Fibroblast of gingiva (primary cell): ENCODE measurements at places on chromosomes 12 and 14.

DNA sequence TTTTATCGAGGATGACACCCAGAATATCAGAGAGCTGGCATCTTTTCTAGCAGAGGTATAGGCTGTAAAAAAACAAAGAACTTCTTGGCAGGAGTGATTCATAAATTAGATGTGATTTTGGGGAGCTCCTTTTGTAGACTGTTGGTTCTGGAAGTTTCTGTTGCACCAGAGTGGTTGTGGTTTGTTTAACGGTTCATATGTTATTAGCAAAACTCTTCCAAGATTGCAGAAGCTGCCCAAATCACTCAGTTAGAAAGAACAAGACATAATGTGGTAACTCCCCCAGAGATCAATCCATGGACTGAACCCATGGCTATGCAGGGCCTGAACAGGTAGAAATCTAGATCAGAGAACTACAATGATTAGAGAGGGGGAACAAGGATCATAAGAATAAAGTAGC lies 6.7 kb upstream of the RNASE10 start:
- no peak for DNase-seq

DNA sequence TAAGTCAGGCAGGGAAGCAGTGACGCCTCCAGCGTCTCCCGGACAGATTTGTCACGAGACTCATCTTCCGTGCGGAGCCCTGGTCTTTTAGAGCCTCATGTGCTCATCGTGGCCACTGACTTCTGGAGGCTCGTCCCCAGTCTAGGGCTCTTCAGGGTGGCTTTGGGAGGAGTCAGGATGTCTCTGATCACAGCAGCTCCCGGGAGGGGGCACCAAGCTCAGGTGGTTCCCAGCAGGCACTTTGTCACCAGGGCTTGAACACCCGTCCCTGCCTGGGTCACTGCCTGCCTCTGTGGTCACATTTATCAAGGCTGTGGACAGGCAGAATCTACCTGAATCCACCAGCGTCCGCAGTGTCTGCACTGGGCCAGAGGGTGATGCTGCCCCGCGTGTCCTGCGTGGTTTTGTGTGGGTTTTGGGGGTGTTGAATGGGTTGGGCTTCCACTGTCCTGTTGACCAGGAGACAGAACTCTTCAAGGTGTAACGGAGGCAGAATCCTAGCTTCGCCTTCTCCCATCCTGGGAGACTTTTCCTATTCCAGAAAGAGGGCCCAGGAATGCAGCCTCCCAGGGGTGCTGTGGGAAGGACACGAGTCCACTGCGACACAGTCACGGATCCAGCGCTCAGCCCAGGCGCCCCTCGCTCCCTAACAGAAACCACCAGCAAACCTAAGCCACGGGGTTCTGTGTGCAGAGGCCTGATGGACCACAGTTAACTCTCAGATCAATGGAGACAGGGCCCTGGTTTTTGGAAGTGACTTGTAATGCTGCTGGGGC lies 132.3 kb downstream of the ADGRD1 start:
- DNase-seq = no peak

DNA sequence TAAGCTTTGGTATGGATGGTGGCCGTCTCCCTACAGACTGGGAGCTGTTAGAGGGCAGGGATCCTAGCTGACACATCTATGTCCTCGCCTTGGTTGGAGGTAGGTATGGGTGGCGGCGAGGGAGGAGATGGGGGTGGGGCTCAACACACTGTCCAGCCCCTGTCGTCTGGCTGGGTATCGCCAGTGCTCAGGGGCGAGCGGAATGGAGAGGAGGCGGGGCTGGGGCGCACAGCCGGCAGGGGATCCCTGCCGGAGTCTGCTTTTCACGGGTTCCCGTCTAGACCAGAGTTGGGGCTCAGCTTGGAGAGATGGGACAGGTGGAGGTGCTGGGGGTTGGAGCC lies 16.1 kb downstream of the TAMALIN start:
- no peak for DNase-seq

DNA sequence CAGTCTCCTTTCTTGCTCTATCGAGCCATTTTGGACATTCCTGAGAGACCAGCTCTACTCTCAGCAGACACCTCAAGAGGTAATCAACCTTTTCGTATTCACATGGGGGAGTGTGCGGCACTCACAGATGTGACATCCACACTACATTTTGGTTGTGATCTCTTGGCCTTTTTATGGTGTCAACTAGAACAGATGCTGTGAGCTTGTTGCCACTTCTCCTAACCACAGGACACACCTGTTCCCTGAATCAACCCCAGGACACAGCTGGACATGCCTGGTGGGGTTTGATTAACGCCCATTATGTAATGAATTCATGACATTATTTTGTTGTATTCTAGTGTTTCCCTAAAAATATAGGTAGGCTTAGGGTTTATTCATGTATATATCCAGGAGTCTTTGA lies 1143.6 kb downstream of the TMEM121 start:
- DNase-seq = no peak

DNA sequence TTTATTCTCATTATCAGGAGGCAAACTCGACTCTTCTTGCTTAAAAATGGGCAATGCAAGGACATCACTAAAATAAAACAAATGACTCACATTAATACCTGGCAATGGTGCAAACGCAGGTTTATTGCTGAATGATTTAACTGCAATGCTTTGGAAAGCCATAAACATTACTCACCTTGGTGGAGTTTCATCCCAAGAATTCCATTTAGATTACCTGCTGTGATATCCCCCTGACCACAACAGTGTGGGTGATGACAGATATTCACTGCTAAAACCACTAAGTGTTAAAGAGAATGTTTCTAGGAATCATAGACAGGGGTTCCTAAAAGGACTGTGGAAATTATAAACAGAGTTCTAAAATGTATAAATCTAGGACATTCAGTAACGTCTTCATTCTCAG lies 35.3 kb upstream of the CSRNP2 start:
- no peak for DNase-seq
